Spinal cord (tissue), 10 donors: ENCODE measurements at places on chromosomes 12 and 14.

- no peak for DNase-seq
These were observed 8.3 kb downstream of the CALM1 start for GRCh38 chr14:90405101-90405500.

DNA sequence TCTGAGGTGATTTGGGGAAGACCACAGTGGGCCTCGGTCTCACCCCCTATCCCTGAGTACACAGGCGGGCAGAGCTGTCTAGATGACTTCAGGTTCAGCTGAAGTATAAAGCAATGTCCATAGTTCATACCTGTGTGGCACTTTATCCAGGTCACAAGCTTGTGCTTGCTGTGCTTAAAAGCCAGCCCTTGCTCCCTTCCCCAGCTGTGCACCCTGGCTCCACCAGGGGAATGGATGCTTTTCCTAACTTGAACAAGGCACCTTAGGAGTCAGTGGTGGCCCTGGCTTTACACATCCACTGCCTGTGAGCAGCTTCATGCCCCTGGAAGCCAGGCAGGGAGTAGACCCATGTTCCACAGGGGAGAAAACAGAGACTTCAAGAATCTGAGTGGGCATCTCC is 5.5 kb downstream of the CARMIL3 start:
- no peak for DNase-seq

- no peak for DNase-seq
These were observed 55.1 kb downstream of the SERPINA10 start for GRCh38 chr14:94237983-94238382.

GRCh38 chr14:21192875-21193535 is 37.1 kb upstream of the OR5AU1 start:
- no peak for DNase-seq

DNA sequence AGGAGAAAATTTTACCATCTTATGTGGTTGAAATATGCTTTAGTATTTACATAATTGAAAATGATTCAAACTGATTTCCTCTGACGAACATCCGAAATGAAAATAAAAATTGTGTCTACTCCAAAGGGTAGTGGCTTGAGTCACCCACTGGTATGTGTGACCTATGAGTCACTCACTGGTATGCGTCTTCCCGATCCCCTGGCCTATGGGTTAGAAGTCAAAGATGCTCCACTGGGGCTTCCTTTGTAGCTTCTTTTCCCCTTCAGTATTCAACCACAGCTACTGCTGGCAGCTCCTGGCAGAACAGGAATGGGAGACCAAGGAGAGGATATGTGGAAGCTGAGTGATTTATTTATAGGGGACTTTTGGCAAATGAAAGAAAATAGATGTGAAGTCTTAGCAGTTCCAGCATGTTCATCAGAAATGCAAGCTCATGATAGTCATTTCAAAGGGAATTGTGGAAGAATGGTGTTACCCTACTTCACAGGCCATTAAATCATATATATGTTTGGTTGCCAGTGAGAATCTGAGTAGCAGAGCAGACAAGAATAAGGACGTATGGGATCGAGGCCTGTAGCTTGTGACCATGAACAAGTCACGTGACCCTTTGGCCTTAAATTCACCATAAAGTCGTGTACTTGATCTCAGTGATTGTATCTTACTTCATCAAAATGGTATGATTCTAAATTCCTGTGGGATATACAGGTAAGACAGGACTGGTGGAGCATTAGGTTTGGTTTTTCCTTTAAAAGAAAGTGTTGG is 108.3 kb downstream of the CRADD start:
- no peak for DNase-seq

GRCh38 chr14:104200106-104200505 is 61.7 kb downstream of the KIF26A start:
- DNase-seq = no peak

- no peak for DNase-seq
These were observed 568.2 kb downstream of the DIO2 start for GRCh38 chr14:79643132-79643531.

DNA sequence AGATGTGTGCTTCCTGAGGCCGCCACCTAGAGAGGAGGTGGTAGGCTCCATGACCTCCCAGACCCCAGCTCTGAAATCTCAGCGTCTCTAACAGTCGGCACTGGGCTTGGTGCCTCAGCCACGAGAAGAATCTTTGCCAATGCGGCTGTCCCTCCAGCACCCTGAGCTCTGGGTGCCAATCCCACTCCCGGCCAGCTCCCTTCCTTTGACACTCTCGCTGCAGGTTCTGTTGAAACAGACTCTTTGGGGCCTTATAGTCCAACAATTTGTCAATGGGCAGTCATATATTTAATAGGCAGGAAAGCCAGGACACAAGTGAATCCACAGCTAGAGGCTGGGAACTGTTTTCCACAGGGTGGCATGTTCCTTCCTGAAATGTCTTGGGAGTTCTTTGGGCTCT is 52.8 kb downstream of the PRMT8 start:
- no peak for DNase-seq
